ENCODE measurements at places on chromosomes 16 and 17.

- DNase-seq, result no peak
These were observed 12.1 kb downstream of the VPS35L start for GRCh38 chr16:19567560-19567959.

- no peak for DNase-seq
These were observed 50.8 kb downstream of the SOCS1 start for GRCh38 chr16:11205065-11205699.

GRCh38 chr16:81461766-81462165, 17.2 kb downstream of the CMIP start:
- no peak for DNase-seq

- DNase-seq, result no peak
These were observed 19.9 kb upstream of the SYT17 start for GRCh38 chr16:19148189-19148588.

- DNase-seq, result no peak
These were observed 13.9 kb downstream of the NUP93 start for GRCh38 chr16:56743840-56744239.

DNA sequence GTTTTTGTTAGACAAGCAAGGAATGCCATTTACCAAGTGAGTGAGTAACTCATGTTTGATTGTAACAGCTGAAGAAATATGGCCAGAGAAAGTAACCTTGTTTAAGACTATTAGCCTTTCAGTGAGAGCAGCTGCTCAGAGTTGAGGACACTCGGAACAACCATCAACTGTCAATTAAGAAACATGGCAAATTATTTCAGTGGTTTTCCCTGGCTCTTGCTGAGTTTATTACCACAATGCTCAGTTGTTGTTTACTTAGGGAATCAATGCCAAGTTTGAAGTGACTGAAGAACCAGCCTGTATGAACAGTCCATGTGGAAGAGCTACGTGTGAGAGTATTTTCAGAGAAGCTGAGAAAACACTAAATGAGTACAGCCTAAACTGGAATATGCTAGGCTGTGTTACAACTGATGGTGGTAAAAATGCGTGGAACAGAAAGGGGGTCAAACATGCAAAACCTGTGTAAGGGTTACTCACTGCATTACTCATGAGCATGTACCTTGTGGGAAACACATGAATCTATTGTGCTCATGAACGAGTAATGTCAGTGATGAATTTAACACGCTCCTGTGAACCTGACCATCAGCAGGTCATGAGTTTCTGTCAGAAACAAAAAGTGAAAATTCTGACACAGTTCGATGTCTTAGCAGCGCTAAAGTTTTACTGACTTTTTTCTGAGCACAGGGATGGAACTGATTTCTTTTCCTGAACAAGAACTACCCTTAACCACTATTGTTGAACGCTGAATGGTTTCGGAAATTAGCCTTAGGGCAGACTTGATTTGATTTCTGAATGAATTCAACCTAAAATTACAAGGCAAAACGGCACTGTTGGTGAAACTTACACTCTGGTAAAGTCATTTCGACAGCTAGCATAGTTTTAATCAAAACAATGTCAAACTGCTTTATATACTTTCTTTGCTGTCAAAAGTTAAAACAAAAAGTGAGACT, 33.5 kb downstream of the GNA13 start:
- DNase-seq, result no peak

DNA sequence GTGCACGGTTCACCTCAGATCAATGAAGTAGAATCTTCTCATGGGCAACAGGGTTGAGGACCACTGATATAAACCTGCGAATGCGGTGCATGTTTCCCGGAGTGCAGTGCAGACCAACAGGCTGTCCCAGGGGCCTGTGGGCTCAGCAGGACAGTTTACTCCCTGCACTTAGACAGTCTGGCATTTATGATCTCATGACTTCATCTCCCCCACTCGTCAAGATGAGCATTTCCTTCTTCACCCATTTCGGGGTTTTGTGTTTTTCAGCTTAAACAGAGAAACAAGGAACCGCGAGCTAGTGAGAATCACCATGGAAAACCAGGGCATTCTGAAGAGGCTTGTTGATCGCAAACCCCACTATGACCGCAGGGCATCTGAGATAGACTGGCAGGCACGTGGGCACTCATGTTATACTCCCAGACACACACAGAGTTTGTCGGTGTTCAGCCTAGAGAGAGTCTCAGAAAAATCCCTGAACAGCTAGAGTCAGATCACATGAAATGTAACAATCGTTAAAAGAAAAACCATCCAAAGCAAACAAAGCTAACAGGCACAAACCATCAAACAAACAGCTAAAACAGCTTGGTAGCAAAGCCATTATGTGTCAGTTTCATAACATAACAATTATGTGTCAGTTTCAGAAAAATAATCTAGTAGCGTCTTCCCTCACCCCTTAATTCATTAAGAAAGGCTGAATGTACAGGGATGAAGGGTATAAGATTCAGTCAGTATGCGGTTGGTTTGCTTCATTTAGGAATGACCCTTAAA, 2.9 kb downstream of the CFAP97D1 start:
- no peak for DNase-seq

- no peak for DNase-seq
These were observed 28.3 kb upstream of the APPBP2 start for GRCh38 chr17:60554377-60554788.

- DNase-seq, result no peak
These were observed 207.8 kb downstream of the SHISA9 start for GRCh38 chr16:13109171-13109570.

DNA sequence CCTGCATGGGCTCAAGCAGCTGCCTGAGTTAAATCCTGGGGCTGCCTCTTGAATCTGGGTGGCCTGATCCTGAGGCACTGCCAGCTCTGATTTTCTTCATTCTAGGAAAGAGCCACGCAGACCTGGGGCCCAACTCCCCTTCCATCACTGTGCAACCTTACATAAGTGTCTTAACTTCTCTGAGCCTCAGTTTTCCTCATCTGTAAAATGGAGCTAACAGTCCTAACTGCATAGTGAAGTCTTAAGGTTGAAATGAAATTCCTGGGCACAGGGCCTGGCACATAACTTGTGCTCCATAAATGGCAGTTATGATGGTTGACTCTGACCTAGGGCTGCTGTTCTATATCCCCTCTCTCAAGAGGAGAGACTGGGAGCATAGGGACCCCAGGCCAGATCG, 236.6 kb downstream of the GSG1L start:
- no peak for DNase-seq

- no peak for DNase-seq
These were observed 7.6 kb upstream of the CMTR2 start for GRCh38 chr16:71296584-71297340.

- no peak for DNase-seq
These were observed 7.2 kb upstream of the MTMR4 start for GRCh38 chr17:58521680-58522079.

- DNase-seq, result no peak
These were observed 226.6 kb upstream of the ASIC2 start for GRCh38 chr17:33519692-33520091.

DNA sequence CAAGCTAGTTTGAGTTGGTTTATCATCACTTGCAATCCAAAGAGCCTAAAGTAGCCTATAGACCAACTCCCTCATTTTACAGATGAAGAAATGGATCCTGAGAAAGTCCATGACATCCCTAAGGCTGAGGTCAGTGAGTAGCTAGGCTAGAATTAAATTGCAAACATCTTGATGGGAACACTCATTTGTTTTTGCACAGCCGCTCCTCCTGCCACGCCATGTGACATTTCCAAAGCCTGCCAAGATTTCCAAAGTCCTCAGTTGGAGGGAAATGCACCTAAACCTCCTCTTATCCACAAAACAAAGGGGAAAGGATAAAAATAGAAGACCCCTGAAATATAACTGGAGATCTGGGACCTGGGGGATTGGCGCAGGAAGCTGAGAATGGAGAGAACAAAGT, 15.0 kb downstream of the TMEM92 start:
- DNase-seq, result no peak

DNA sequence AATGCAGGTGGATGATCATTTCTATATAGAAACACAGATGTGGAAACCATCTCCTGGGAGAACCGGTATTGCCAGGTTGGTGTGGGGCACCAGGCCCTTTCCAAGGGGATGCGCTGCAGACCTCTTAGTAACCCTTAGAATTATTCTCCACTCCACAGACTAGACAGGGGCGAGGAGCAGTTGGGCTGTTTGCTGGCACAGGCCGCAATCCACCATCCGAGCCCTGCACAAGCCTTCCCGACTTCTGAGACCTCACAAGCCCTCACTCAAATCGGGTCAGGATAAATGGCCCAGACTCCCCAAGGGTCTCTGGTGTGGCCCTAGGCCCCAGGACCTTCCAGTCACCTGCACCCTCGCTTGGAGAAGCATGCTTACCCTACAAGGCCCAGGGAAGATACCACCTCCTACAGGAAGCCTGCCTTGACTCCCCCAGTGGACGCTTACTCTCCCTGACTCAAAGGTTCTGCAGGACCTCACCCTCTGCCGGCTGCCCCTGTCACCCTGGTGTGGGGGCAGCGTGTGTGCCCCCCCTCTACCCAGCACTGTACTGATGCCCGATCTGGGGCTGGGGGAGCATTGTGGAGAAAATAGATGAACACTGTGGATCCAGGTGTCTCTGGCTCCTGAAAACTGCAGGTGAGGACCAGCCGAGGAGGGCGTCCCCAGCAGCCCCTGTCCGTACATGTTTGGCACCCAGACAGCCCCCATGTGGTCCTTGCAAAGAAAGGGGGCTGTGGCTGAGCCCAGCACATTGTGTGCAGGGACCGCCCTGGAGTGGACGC, 49.8 kb upstream of the ACSF3 start:
- DNase-seq, result no peak

DNA sequence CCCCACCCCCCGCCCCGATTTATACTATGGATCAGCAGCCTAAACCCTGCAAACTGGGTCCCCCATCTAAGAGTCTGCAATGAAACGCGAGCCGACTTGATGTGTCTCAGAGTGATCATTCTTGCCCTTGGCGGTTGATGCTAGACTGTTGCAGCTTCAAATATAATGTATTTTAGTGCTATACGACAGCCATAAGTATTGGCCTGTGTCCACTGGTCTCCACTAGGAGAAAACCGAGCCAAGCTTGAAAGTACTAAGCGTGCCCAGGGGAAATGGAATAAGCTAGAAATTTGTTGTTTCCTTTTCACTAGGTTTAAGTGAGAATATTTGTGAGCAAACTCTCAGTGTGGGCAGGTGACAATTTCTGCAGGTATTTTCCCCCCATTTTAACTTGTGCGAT, 711.2 kb downstream of the MAF start:
- no peak for DNase-seq

DNA sequence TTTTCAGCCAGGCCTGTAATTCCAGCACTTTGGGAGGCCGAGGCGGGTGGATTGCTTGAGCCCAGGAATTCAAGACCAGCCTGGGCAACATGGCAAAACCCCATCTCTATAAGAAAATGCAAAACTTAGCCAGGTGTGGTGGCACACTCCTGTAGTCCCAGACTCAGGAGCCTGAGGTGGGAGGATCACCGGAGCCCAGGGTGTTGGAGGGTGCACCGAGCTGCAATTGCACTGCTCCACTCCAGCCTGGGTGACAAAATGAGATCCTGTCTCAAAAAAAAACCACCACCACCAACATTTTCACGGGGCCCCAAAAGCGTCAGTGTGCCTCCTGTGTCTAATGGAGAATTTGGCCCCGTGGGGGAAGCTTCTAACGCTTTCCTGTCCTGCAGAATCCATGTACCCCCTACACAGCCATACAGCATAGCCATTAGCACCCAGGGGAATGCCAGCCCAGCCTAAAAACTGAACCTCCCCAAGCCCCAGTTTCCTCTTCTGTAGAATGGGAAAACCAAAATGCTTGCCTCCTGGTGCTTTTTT, 22.2 kb upstream of the MAP3K14 start:
- no peak for DNase-seq

- no peak for DNase-seq
These were observed 1.8 kb upstream of the ANKRD11 start for GRCh38 chr16:89491974-89492687.

- DNase-seq, result no peak
These were observed 23.8 kb downstream of the ENGASE start for GRCh38 chr17:79098282-79098867.

DNA sequence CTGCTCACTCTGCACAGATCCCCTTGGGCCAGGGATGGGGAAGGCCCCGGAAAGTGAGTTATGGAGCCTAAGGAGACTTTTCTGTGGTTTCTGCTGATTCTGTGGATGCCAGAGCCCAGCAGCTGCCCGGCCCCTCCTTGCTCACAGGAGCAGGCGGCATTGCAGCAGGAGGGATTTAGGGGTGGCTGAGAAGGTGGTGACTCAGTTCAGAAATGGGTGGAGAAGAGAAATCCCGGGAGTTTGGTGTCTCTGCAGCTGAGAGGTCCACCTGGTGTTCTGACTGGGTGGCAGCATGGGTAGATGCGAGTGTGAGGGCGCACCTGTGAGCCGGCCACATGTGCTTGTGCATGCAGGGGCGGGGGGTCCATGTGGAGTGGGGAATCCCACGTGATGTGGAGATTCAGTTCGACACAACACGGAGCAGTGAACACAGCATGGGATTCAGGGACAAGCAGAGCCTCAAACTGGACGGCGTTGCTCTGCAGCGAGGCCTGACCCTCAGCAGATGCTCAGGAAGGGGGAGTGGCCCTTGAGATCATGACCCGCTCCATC, 16.0 kb upstream of the SPPL2C start:
- DNase-seq, result no peak

- DNase-seq, result peak; percentile 33
These were observed 675 bp downstream of the RNF213 start for GRCh38 chr17:80261159-80261894.

- DNase-seq, result no peak
These were observed 14.2 kb upstream of the MARCHF10 start for GRCh38 chr17:62822080-62822904.

DNA sequence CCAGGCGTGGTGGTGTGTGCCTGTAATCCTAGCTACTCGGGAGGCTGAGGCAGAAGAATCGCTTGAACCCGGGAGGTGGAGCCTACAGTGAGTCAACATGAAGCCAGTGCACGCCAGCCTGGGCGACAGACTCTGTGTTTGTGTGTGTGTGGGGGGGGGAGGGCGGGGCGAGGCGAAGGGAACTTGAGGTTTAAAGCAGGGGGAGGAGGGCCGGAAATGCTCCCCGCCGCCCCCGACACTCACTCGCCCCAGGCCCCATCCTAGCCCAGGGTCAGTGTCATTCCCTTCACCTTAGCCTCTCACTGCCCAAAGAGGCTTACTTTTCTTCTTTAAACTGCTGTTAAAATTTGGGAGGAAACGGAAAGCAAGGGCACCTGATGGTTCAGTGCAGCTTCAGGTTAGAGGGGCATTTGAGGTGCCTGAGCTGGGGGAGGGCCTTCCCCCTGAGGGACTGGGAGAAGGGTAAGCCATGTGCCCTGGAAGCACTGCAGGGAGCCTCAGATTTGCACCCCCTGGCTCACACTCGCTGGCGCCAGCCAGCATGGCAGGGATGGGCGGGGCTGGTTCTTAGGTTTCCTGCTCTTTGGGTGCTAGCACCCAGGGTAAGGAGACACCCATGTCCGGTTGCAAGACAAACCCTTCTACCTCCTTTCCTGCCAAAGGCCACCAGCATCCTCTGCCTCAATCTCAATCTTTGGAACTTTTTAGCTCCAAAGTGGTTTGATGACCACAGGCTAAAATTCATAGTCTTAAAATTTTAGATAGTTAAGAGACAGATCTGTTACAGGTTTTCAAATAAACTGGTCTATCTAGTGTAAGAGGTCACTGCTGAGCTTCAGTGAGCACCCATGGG, 2.2 kb upstream of the LIMD2 start:
- DNase-seq, result no peak
